ENCODE measurements at places on chromosomes 5 and 9.

DNA sequence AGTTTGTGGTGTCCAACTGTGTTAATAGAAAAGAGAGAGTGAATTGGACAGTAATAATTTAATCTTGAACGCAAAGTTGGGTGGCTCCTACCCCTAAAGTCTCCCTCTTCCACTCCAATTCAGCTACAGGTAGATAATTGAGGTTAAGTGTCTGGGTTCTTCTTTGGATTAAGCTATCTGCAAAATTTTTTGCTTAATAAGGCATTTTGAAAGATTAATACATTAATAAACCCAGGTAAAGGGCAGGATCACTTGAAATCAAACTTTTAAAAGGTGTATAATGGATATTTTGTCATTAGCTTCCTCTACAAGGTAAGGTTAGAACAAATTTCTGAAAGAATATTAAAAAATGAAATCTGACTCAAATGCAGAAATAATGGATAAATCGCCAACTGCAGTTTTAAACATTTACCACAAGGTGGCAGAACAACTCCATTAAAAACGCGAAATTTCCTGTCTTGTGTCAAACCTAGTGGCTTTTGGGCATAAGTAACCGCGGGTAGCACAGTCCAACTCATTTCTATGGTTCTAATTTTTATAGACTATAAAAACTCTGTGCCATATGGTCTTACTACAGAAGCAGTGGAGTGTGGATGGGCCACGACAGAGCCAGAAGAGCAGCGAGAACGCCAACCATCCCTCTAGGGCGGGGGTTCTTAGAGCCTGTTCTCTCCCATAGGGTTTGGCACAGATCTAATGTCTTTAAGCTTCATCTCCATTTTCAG lies 276.5 kb downstream of the ARHGEF28 start:
- DNase-seq, result peak; percentile 61

- DNase-seq, result no peak
These were observed 19.9 kb downstream of the ELL2 start for GRCh38 chr5:95941756-95942155.

DNA sequence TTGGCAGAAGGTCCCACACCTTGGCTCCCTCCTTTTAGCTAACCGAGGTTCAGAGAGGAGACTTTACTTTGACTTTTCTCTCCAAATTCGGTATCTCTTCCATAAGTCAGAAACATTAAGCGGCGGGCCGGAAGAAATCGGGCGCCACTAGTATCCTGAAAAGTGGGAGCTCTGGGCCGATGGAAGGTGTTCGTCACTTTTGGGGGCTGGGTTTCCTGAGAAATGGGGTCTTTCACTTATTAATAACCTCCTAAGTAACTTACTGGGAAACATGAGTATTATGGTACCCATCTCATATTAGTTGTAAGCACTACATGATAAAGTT lies 716 bp downstream of the STX17 start:
- no peak for DNase-seq

DNA sequence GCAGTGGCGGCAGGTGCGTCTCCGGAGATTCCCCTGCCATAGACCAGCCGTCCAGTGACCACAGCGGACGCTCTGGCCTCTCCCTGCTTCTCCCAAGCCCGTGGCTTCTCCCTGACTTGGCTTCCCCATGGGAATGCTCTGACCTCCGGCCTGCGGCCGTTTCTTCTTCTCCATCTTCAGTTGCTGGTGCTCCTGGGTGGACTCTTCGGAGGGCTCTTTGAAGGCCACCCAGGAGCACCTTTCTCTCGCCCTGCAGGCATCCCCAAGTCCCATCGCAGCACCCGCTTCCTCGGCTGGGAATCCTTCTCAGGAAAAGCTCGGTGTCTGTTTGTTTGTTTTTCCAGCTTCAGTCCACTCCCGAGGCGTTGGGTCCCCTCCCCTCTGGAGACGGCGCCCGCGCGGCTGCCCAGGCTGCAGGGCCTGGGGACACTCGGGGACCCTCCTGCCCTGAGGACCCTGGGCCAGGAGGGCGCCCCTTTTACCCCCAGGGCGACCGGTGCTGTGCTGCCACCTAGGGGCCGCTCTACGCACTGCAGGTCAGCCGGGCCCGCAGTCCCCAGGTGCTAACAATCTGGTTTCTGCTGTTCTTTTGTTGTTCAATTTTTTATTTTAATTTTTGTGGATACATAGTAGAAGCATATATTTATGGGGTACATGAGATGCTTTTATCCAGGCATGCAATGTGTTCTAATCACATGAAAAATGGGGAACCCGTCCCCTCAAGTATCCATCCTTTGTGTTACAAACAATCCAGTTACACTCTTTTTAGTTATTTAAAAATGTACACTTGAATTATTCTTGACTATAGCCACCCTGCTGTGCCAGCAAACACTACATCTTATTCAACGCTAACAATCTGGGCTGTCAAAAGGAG lies 197.9 kb upstream of the ADAMTS16 start:
- DNase-seq, result no peak

GRCh38 chr9:114372921-114373448 lies 14.8 kb downstream of the AKNA start:
- peak; percentile 99 for DNase-seq

- DNase-seq, result no peak
These were observed 620.6 kb downstream of the PDE4D start for GRCh38 chr5:59272809-59273427.

- DNase-seq, result peak; percentile 59
These were observed at the start of gene CAPSL for GRCh38 chr5:35938568-35939227. Gene CAPSL (minus strand): TSS chr5:35938622. CDS start chr5:35921120, 17,502 bp downstream.

GRCh38 chr9:129946246-129946995 lies 96.6 kb downstream of the FNBP1 start:
- DNase-seq, result peak; percentile 29

- DNase-seq, result no peak
These were observed 117.4 kb upstream of the ELL2 start for GRCh38 chr5:96079075-96079474.

DNA sequence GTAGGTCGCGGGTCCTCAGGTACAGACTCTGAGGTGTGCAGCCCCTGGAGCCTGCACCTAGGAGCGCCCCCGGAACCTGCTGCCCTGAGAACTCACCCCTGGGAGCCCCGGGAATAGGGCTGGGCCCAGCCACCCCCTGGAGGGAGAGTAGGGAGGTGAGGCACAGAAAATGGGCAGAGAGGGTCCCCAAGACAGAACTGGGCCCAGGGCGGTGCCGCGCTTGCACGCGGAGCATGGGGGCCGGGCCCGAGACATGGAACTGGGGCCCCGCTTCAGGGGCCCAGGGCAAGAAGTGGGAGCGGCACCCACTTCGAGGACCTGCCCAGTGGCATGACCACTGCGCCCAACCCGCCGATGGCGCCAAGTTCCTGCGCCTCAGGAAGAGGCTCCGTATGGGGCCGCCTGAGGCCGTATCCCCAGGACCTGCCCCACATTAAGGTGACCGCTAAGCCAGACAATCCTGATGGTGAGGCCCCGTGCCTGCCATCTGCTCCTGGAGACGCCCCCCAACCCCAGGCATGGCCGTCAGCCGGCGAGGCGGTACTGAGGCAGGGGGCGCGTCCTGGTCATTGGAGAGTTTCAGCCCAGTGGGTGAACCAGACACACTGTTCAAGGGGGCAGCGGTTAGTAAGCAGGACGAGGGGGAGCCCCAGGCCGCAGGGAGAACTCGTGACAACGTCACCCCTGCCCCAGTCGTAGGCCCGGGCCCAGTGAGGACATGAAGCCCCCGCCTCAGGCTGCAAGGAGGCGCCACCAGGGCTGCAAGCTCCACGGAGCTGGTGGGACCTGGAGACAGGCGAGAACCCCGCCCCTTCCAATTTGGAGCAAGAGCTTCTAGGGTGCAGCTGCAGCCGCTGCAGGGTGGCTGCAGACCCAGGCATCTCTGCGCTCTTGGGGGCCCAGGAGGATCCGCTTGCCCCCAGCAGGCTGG lies 89.5 kb upstream of the PUM3 start:
- DNase-seq, result no peak

GRCh38 chr5:139642213-139642612 lies 5.9 kb upstream of the CXXC5 start:
- no peak for DNase-seq

DNA sequence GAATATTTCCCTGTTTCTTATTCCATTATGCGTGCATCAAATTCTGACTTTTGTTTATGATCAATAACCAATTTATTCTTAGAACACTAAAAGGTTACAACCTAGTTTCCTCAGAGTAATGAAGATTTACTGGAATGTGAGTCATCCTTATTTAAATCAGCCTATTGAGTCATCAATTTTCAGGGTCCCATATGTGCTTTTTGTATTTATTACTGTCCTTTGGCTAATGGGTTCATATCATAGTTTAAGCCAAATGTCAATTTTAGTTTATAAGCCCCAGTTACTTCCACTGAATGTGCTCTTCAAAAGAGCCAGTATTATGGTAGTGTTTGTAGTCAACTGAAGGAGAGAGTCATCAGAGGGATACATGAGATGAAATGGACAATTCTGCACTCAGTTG lies 359.2 kb downstream of the PRR16 start:
- no peak for DNase-seq

GRCh38 chr5:89697581-89697980 lies 712.0 kb downstream of the CETN3 start:
- DNase-seq, result no peak

- peak; percentile 58 for DNase-seq
These were observed 26.5 kb downstream of the OXCT1 start for GRCh38 chr5:41843456-41844370.

GRCh38 chr5:64685866-64686265 lies 4.4 kb upstream of the SHISAL2B start:
- DNase-seq, result no peak

DNA sequence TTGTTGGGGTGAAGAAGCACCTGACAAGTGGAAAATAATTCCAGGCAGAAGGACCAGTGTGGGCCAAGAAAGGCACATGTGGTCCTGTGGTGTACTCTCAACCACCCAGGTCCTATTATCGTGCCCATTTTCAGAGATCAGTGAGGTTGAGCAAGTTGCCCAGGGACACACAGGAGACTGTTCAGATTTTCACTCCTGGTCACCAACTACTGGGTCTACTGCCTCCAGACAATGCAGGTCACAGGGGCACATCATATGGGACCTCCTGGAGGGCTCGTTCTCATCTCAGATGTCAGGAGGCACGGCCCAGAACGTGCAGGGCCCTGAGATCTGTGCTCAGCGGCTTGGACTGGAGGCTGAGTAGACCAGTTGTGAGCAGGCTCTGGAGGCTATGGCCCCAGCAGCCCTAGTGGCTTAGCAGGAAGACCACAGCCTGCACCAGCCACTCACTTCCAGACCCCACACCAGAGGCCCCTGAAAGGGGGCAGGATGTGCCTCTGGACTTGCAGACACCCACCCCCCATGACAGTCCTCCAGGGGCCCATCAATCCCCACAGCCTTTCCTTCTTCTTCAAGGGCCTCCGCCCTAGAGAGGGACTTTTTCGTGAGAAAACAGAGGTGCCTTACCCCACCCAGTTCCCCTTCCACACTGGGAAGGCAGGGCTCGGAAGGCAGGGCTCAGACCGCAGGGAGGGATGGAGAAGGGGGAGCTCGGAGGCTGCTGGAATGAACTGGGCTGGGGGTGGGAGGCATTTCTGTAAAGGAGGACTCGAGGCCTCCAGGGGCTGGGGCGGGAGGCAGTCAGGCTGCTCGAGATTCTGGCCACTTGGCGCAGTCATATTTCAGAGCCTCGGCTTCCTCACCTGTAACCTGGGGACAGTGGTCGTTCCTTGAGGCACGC lies 82.7 kb upstream of the NEURL1B start:
- no peak for DNase-seq

DNA sequence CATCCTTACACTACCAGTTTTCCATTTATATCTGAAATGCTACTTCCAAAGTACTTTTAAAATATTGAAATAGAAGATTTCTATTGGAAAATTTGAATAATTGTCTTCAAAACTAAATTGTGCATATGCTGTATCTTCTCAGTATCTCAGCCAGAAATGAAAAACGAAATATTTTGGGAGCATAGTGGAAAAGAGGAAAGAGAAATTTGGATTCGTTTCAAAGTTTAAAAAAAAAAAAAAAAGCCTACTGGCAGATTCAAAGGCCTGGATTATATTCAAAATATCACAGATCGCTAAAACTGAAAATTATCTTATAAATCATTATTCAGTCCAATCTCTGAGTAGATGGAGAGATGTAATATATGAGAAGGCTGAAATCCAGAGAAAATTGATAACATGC lies 440.7 kb downstream of the TAF11L14 start:
- no peak for DNase-seq

- no peak for DNase-seq
These were observed 332.4 kb downstream of the DMAC1 start for GRCh38 chr9:7467186-7467585.

DNA sequence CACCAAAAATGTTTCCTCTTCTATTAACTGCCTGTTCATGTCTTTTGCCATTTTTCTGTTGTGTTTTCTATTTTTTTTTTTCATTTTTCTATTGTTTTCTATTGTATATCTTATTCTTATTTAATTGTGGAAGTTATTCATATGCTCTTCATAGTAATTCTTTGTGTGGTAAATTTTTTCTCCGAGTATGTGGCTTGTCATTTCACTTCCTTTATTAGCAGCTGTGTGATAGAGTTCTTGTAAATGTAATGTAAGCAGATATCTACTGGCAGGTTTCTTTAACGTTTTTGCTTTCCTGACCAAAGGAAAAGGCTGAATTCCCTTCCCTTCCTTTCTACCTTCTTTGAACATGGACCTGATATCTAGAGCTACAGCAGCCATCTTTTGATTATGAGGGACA lies 5.8 kb upstream of the PLPP1 start:
- DNase-seq, result no peak

DNA sequence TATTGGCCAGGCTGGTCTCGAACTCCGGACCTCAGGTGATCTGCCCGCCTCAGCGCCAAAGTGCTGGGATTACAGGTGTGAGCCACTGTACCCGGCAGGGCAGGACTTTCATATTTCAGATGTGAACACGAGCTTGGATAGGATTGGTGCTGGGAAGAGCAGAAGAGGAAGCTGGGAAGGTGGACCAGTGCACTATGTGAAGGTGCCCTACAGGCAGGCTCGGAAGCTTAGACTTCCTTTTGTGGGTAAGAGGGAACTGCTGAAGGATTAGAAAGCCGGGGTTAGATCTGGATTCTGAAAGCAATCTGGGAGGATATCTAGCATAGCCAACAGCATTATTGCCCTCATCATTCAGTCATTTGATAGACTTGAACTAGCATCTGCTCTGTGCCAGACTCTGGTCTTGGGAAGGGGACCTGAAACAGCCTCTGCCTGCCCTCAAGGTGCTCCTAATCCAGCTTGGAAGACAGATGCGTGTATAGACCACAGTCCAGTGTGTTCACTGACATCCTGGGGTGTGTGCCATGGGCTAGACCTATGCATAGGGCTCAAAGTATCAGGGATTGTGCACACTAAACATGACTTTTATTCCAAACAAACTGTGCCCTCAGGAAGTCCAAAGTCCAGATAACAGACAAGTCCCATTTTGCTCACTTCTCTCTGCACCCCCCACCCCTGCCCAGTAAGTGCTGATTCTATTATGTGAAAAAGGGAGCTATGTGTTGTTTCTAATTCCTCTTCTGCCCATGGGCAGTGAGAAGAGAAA lies 637 bp downstream of the CBY3 start:
- DNase-seq, result no peak
